RPMI7951 (cell line): ENCODE measurements at places on chromosomes 5 and 9. TPM values are rescaled to one million over a fixed set of nuclear protein-coding genes. Genes with fewer than 3 reads are reported as not detected.

GRCh38 chr9:7752481-7752880 lies 47.1 kb downstream of the DMAC1 start:
- DNase-seq: no peak

GRCh38 chr9:123472862-123473614 lies 117.0 kb downstream of the CRB2 start:
- no peak for DNase-seq

DNA sequence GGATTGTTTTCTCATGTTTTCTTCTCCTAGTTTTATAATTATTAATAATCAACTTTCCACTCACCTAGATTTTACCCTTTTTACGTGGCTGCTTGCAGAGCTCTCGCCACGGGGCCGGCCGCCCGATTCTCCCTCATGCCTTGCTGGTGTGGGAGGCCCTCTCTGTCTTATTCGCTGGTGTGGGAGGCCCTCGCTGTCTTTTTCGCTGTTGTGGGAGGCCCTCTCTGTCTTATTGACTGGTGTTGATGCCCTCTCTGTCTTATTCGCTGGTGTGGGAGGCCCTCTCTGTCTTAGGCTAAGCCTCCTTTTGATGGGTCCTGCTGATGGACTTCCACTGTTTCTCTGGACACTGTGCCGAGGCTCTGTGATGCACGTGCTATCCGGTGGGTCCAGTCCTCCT lies 161.3 kb upstream of the IRX2 start:
- DNase-seq: no peak

GZMA gene
- total RNA-seq: not detected in 2 replicates
